ENCODE measurements at places on chromosomes 13 and 19.
A peak's percentile ranks its signal among the peaks of the same experiment; 100 is the strongest.

- no peak for DNase-seq
Measured at GRCh38 chr19:30692181-30692811, 320.1 kb downstream of the ZNF536 start.

GRCh38 chr19:7475665-7476064, 13.2 kb downstream of the PEX11G start:
- no peak for DNase-seq

DNA sequence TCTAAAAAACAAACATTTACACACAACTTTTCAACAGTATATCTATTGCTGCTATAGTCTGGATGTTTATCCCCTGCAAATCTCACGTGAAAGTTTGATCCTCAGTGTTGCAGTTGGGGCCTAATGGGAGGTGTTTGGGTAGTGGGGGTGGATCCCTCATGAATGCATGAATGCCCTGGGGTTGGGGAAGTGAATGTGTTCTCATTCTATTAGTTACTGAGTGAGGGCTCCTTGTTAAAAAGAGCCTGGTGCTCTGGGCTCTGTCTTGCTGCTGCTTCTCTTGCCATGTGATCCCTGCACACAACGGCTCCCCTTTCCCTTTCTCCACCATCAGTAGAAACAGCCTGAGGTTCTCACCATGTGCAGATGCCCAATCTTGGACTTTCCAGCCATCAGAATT, 242.7 kb upstream of the HTR2A start:
- DNase-seq = no peak

DNA sequence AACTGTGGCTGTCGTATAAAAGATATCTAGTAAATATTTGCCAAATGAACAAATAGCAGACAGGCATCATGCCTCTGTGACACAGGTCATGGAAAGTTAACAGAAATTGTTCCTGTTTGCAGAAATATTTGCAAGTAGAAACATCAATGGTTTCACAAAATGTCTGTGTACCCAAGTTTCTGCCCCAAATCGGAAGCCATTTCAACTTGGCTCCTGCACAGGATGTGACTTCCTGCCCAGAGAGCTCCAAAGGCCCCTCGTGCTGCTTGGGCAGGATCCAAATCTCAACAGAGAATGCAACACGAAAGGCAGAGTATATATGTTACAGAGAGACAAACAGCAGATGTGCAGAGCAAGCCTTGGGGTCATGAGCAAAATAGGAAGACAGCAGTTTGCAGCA, 95.5 kb upstream of the SERP2 start:
- no peak for DNase-seq

- DNase-seq = peak; percentile 4
Measured at GRCh38 chr13:102461302-102461701, 59.5 kb upstream of the FGF14 start.
